ENCODE measurements at places on chromosomes 6 and 20.

DNA sequence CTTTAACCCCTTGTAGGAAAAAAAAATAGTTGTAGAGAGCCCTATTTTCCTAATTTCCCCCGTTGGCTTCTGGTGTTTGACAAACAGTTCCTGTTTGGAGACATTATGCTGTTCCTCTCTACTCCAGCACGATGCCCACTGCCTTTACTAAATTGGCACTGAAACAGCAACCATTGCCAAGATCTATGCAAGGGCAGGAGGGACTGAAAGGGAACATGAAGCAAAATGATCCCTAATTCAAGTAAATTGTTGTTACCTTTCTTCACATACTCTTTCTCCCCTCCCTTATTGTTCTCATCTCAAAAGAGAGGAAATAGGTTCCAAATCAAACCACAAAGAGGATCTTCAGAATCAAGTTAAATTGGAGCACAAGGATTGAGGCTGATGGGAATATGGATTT, 764.1 kb upstream of the MMS22L start:
- DNase-seq: no peak

- no peak for DNase-seq
Measured at GRCh38 chr6:156163311-156163710, 613.9 kb upstream of the ARID1B start.

- no peak for DNase-seq
Measured at GRCh38 chr6:50966532-50966931, 147.9 kb downstream of the TFAP2B start.

GRCh38 chr20:7836076-7836475, 104.2 kb downstream of the HAO1 start:
- no peak for DNase-seq

DNA sequence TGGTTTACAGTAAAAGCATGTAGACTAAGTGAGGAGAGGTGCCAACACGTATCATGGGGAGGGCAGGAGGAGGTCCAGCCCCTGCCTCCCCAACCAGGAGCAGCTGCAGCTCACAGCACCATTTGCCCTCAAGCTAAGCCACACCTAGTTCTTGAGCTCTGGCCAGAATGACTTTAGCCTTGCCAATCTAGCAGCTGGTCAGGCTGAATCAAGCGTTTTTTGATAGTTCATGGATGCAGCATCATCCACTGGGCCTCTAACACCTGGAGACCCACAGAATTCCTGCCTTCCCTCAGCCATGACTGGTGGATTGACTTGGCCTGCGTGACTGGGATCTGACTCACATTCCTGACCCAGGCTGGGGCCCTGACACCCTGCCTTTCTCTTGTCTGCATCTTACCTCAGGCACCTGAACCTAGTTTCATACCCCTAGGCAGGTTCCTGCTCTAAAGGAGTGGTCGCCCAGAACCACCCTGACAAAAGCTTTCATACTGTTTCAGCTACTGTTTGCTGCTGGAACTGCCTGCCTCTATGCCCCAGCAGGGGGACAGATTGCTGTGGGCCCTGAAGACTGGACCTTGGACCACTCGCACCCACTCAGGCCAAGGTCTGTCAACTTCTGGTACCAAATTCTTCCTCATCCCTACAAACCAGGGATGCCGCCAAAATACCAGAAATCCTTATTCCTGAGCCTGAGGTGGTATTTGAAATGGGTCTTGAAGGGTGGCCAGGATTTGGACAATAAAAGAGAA, 122.3 kb downstream of the QRSL1 start:
- peak; percentile 97 for DNase-seq

All from epithelial cell of esophagus (primary cell).